ENCODE measurements at places on chromosomes 1 and 21. TPM values are rescaled to one million over a fixed set of nuclear protein-coding genes. Genes with fewer than 3 reads are reported as not detected.

CYP2J2 gene
- total RNA-seq, result 2.9 TPM

DNA sequence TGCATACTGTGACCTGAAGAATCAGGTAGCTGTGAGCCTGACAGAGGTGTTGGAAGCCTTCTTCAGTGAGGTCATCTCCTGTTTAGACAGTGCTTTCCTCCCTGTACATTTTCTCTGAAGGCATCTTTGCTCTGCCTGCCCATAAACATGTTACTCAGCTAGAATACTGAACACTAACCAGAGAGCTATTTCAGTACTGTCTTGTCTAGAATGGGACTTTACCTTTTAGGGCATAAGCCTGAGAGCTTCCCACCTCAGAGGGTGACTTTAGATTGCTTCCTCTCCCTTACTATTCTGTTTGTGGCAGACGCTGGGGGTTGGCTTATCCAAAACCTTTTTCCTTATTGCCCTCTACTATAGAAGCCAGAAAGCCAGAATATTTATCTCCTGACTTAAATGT is 23.3 kb upstream of the ZNF326 start:
- DNase-seq, result no peak

FCGR3A gene
- total RNA-seq, result 27.6 TPM

- DNase-seq, result no peak
Observed at GRCh38 chr1:196464480-196464941, 143.7 kb downstream of the KCNT2 start.

DNA sequence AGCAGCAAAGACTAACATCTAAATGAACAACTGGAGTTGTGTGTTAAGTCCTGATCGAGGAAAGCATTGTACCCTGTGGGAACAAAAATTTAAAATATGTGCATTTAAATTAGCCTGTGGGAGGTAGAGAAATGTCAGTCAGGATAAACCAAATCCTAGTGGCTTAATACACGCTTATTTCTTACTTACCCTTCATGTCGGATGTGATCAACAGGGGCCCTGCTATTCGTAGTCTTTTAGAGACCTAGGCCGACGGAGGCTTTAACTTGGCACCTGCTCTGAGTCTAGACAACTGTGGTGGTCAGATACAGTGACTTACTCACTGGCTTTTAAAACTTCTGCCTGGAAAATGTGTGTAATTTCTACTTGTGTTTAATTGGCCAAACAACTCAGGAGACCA is 10.2 kb downstream of the GSTM3 start:
- DNase-seq, result no peak

KISS1 gene
- not detected for total RNA-seq

GRHL3 gene
- total RNA-seq, result 0.44 TPM

DNA sequence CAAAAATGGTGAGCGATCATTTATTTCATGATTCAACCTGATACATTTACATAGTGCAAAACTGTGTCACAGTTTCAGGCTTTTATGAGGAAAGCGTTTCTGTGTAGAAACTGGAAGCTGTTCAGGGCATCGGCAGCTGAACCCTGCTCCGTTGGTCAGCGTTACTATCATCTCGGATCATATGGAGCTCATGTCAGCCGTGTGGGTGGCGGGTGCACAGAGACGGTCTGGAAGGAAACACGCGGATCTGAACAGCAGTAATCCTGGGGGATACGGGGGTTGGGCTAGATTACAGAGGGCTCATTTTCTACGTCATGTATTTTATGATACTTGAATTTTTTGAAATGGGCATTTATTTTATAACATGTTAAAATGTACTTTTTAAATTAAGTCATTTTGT is 15.1 kb downstream of the C1orf174 start:
- no peak for DNase-seq

DNA sequence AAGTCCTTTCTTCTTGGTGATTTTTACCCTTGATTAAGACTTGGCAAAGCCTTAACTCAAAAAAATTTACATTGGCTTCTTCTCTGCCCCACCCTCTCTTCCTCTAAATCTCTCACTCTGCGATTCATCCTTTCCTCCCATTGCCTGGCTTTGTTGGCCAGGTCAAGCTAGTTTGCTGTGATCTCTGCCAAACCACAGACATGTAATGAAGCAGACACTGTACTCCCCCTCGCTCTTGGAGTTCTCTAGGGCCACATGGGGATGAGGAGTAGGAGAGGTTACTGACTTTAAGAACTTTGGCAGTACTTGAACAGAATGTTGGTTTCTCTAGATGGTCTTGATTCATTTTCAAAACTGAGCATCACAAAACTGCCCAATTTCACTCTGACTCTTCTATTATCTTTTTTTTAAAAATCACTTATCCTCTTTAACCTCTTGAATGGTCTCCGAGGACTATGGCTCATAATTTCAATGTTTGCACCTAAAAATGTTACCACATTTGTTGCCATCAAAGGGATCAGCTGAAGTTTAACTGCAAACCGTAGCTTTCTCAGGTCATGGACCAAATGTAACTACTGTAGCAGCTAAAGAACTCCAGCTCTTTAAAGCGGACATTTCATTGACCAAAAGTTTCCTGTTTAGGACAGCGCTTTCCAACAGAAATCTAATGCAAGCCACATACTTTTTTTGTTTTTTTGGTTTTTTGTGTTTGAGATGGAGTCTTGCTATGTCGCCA is 62.7 kb upstream of the IPO9 start:
- no peak for DNase-seq

- DNase-seq, result no peak
Observed at GRCh38 chr1:209748620-209749019, 7.2 kb upstream of the TRAF3IP3 start.

- no peak for DNase-seq
Observed at GRCh38 chr1:199226163-199226562, 587.3 kb downstream of the PTPRC start.

DNA sequence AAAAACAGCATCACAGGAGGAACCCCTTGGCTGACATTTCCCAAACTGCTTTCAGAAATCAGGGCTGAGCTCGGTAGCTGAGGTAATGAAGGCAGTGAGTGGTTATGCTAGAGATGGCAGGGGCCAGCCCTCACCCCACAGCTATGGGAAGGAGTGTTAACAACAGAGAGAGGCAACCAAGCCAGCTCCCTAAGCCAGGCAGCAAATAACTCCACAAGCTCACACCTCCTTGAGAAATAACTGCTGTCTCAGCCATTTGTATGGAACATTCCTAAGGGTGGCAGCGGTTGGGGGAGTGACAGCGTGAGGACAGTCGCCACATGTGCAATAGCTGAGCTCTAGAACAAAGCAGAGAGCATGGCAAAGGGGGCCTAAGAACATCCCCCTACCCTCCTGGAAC is 42.6 kb downstream of the LMX1A start:
- no peak for DNase-seq

HOOK1 gene
- 1.3 TPM for total RNA-seq

LRRC38 gene
- total RNA-seq, result not detected

DNA sequence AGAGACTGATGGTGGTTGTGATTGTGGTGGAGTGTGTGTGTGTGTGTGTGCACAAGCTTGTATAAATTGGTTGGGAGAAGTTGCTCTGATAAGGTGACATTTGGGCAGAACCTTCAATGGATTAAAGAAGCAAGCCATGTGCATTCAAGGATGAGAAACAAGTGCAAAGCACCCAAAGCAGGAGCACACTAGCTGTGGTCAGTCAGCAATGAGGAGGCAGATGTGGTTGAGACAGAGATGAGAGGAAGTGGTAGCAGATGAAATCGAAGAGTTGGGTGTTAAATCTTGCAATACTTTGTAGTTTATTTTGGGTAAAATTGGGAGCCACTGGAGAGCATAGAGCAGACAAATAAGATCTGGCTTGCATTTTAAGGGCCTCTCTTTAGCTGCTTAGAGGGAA is 4.4 kb upstream of the PGBD5 start:
- no peak for DNase-seq

GRCh38 chr1:245411245-245412036 is 256.7 kb downstream of the KIF26B start:
- DNase-seq, result no peak

IKBKE gene
- total RNA-seq, result 4.3 TPM

DNA sequence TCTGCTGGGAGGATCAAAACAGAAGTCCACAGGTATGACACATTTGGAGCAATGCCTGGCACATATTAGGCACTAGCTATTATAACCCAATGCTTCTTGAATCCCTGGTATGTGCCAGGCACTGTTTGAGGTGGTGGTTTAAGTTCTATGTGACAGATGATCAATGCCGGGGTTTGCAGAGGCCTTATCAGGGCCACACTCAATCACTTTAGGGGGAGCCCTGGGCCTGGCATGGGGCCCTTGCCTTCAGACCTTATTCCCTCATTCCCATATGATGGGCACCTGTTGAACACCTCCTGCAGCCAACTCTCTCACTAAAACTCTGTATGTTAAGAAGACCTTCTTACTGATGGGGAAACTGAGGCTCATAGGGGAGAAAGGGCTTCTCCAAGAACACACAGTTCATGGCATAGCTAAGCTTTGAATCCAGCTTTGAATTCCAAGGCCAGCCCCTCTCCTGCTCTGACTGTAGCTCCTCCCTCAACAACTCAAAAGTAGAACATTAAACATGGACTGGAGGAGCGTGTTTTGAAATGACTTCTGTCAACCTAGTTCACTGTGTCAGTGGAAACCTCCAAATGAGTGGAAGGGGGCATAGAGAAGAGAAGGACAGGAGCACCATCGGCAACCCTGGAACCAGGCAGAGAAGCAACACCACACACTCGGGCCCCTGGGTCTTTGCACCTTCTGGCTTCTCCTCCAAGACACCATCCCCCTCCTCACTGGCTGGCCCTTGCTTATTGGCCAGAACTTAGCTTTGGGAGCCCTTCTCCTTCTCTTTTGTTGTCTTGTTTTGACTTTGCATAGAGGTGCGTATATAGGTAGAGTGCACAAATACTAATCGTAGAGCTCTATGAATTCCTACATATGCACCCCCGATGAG is 6.6 kb upstream of the IFFO2 start:
- DNase-seq, result no peak

DNA sequence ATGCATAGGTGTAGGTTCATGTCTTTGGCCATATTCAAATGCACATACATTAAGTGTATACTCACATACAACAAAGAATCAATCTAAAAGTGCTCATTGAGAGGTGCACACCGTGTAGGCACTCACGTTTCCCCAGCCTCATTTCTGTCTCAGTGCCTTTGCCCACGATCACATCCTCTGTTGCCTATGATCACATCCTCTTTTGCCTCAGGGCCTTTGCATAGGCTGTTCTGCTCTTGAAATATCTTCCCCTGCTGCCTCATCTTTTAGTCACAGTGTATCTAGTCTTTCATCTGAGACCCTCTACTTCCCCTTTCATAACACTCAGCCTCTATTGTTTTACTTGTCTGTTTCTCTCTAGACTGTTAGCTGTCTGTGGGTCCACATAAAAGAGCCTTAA is 69.3 kb downstream of the FOXD2 start:
- DNase-seq, result no peak

GRCh38 chr1:116697548-116698243 is 30.2 kb upstream of the IGSF3 start:
- no peak for DNase-seq

GRCh38 chr1:198620218-198620617 is 18.6 kb upstream of the PTPRC start:
- no peak for DNase-seq

Measured in omental fat pad (tissue), 4 donors.